Heart right ventricle (tissue), 16 donors: ENCODE measurements at places on chromosomes 7 and 10. TPM values are rescaled to one million over a fixed set of nuclear protein-coding genes. Genes with fewer than 3 reads are reported as not detected.
A peak's percentile ranks its signal among the peaks of the same experiment; 100 is the strongest.

DNA sequence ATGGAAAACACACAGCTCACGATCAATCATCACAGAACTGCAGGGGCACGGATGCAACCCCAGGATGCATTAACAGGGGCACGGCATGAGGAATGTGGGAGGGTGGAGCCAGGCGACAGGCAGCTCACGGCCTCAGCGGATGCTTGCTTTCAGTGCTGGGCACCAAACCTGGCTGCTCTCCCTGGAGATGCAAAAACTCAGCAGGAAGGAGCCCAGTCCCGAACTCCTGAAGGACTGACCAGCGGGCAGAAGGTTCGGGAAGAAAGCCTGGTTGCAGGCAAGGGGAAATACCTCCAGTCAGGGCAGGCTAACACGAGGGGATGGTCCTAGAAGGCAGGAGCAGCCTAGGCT is 66.8 kb downstream of the CHST15 start:
- H3K27ac ChIP-seq = no peak overlapping the region
- no peak overlapping the region for H3K4me3 ChIP-seq
- peaks cover 67% of the 10 kb centered on the region for H3K36me3 ChIP-seq
- H3K4me1 ChIP-seq = no peaks in the 10 kb centered on the region
- peaks cover 4% of the 10 kb centered on the region for H3K27me3 ChIP-seq
- no peak for DNase-seq

GRCh38 chr10:16845248-16845647 is 28.0 kb upstream of the RSU1 start:
- H3K27me3 ChIP-seq = no peaks in the 10 kb centered on the region
- H3K4me1 ChIP-seq = peaks cover 10% of the 10 kb centered on the region

GRCh38 chr7:86965727-86966120 is 93.7 kb downstream of the ELAPOR2 start:
- H3K27ac ChIP-seq = no peak overlapping the region
- H3K36me3 ChIP-seq = no peaks in the 10 kb centered on the region
- H3K4me3 ChIP-seq = no peak overlapping the region
- DNase-seq = no peak
- H3K27me3 ChIP-seq = no peaks in the 10 kb centered on the region

GRCh38 chr7:44764081-44764480 is 15.4 kb downstream of the ZMIZ2 start:
- no peak overlapping the region for H3K4me3 ChIP-seq
- H3K4me1 ChIP-seq = peaks cover 22% of the 10 kb centered on the region
- H3K36me3 ChIP-seq = peaks cover 43% of the 10 kb centered on the region
- H3K27me3 ChIP-seq = no peaks in the 10 kb centered on the region
- DNase-seq = no peak

GRCh38 chr10:102675666-102676533 is 31.6 kb downstream of the TRIM8 start:
- H3K4me1 ChIP-seq = peaks cover 70% of the 10 kb centered on the region
- H3K27me3 ChIP-seq = no peaks in the 10 kb centered on the region
- DNase-seq = no peak
- no peak overlapping the region for H3K4me3 ChIP-seq

DNA sequence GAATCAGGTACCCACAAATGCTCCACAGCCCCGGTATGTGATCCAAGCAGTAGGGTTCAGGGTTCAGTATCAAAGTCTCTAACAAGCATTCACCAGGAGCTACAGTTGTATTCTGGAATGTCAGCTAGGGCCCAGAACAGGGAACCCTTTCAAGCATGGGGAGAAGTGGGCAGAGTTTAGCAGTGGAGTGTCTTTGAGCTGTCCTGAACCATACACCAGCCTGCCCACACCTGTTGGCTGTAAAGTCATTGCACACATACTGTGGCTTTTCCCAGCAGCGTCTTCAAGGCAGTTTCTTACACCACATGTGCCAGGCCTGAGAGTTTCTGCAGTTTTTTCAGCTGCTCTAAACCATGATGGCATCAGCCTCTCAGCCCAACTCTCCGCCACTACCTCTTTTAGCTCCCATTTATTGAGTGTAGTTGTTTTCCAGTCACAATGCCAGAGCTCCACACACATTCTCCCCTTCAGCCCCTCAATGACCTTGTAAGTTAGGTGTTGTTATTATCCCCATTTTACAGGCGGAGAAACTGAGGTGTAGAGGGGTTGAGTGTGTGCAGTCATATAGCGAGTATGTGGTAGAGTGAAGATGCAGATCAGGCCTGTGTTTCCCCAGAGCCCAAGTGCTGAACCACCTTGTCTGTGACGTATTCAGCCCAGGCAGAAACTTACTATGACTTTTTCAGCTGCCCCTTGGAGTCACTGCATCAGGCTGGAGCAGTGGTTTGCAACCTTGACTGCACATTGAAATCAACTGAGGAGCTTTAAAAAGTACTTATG is 83.1 kb downstream of the CHN2 start:
- no peak for DNase-seq
- no peak overlapping the region for H3K27ac ChIP-seq
- no peaks in the 10 kb centered on the region for H3K36me3 ChIP-seq

DNA sequence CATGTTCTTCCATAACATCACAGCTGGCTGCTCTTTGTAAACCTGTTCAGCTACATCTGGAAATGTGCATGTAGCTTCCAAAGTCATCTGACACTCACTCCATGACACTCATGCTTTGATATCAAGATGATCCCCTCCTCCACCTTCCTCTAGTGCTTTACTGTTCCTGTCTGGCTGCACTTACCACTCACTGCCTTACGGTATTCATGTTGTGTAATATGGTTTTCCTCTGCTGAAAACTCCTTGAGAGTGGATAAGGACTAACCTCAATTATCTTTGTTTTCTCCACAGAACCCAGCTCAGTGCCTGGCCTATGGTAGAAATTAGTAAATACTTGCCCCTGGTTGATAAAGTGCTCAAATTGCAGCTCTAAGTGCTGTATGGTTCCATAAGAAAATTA is 483.9 kb downstream of the HTR7 start:
- no peak for DNase-seq
- H3K36me3 ChIP-seq = no peaks in the 10 kb centered on the region
- H3K4me1 ChIP-seq = no peaks in the 10 kb centered on the region
- H3K27ac ChIP-seq = no peak overlapping the region

DNA sequence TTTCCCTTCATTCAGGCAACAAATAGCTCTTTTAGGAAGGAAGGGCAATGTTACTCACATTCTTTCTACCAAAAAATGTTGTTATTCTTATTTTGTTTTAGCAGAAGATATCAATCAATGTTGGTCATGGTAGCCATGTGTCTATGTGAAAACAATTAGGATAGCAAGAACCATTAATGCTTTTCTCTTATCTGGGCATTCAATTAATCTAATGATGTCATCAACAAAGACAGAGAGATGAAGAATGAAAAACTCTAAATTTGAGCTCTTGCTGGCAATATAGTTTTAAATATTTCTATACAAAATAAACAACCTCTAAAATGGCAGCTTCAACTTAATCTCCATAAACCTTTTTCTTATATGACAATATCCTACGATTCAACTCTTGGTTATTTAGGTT is 353.7 kb upstream of the ANKRD30A start:
- no peak overlapping the region for H3K27ac ChIP-seq
- no peak overlapping the region for H3K4me3 ChIP-seq
- H3K27me3 ChIP-seq = no peaks in the 10 kb centered on the region
- H3K4me1 ChIP-seq = no peaks in the 10 kb centered on the region

GRCh38 chr10:31318382-31318853 is 598 bp upstream of the ZEB1 start:
- H3K27ac ChIP-seq = peak overlapping the region; percentile 96
- H3K4me1 ChIP-seq = peaks cover 25% of the 10 kb centered on the region
- no peaks in the 10 kb centered on the region for H3K27me3 ChIP-seq

GRCh38 chr7:28835800-28836199 is 122.3 kb downstream of the TRIL start:
- no peak for DNase-seq
- H3K4me1 ChIP-seq = no peaks in the 10 kb centered on the region
- no peak overlapping the region for H3K27ac ChIP-seq
- H3K36me3 ChIP-seq = no peaks in the 10 kb centered on the region
- H3K4me3 ChIP-seq = no peak overlapping the region

- H3K36me3 ChIP-seq = no peaks in the 10 kb centered on the region
- H3K4me3 ChIP-seq = peak overlapping the region; percentile 65
- H3K4me1 ChIP-seq = peaks cover 53% of the 10 kb centered on the region
- peak overlapping the region; percentile 97 for H3K27ac ChIP-seq
- no peaks in the 10 kb centered on the region for H3K27me3 ChIP-seq
Measured at GRCh38 chr10:100374200-100374655, 27.2 kb downstream of the SCD start.

GRCh38 chr7:37391791-37392672 is 56.6 kb downstream of the ELMO1 start:
- H3K4me1 ChIP-seq = peaks cover 48% of the 10 kb centered on the region
- H3K36me3 ChIP-seq = no peaks in the 10 kb centered on the region
- DNase-seq = no peak
- H3K27ac ChIP-seq = peak overlapping the region; percentile 52
- H3K4me3 ChIP-seq = no peak overlapping the region

DNA sequence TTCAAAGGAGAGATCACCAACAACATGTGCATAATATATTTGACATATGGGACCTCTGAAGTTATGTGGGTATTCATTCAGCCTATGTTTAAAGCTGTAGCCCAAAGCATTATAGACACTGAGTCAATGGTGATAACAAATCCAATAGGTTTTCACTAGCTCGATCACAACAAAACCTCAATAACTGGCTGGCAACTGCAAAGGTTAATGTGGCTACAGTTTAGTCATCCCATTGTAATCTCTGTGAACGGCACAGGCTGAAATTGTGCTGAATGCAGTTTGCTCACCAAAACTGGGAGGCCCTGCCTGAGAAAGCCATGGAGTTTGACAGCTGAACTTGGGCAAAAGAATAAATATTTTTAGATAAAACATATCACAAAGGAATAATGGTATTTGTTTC is 152.4 kb upstream of the ADO start:
- no peak overlapping the region for H3K27ac ChIP-seq

DNA sequence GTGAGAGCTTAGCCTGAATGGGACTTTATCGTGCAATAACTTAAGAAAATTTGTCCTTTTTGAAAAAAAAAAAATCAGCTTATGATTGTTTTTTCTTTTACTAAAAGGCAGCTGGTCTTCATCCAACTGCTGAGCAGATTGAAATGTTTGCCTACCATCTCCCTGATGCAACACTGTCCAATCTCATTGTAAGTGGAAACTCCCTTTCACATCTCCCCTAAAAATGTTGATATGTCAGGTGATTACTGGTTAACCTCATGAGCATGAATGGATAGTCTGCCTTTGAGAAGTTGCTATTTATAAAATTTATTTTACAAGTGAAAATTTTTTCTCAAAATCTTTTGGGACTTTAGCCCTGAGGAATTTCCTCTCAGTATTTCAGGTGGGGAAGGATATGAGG is 17.8 kb upstream of the HKDC1 start:
- no peak overlapping the region for H3K4me3 ChIP-seq
- DNase-seq = no peak
- no peaks in the 10 kb centered on the region for H3K27me3 ChIP-seq

DNA sequence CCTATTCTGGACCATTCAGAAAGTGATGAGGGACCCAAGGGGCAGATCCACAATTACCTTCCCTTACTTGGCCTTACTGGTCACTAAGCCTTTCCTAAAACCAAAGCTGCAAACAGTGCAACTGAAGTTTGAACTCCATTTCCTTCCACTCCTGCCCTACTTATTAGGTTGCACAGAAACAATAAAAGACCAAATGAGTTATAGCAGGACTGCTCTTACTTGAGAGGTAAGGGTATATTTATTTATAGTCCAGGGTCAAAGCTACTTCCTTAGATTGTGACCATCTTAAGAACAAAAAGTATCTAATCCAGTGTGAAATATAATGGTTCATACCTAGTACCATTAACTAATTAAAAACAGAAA is 27.0 kb downstream of the CDK6 start:
- H3K27me3 ChIP-seq = no peaks in the 10 kb centered on the region
- no peak for DNase-seq
- peaks cover 42% of the 10 kb centered on the region for H3K4me1 ChIP-seq
- no peaks in the 10 kb centered on the region for H3K36me3 ChIP-seq
- no peak overlapping the region for H3K4me3 ChIP-seq

GRCh38 chr10:15625261-15625660 is 94.5 kb downstream of the ITGA8 start:
- DNase-seq = no peak
- no peak overlapping the region for H3K4me3 ChIP-seq
- no peaks in the 10 kb centered on the region for H3K36me3 ChIP-seq
- H3K27me3 ChIP-seq = no peaks in the 10 kb centered on the region

DNA sequence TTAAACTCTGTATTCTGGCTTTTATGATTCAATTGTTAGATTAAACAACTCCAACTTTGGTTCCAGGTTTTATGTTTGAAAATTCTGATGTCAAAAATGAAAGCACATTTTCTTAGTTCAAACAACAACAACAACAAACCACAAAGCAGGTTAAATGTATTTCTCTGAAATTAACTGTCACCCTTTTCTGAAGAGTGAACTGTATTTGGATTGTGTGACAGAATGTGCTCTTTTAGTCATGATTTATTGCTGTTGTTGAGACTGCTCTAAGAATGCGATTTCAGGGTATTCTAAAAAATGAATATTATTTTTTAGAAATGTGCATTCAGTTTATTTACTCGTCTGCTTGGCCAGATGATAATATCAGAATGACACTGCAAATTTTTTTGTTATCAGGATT is 144.1 kb downstream of the GNAI1 start:
- H3K4me1 ChIP-seq = peaks cover 59% of the 10 kb centered on the region
- no peaks in the 10 kb centered on the region for H3K27me3 ChIP-seq
- H3K4me3 ChIP-seq = no peak overlapping the region
- H3K36me3 ChIP-seq = no peaks in the 10 kb centered on the region

GRCh38 chr7:44994877-44995554 is 5.0 kb upstream of the CCM2 start:
- no peak overlapping the region for H3K4me3 ChIP-seq
- no peaks in the 10 kb centered on the region for H3K36me3 ChIP-seq
- H3K27me3 ChIP-seq = no peaks in the 10 kb centered on the region
- H3K27ac ChIP-seq = no peak overlapping the region
- peaks cover 12% of the 10 kb centered on the region for H3K4me1 ChIP-seq

The PITRM1 gene
- total RNA-seq = 103 TPM

The SH2B2 gene
- total RNA-seq = 2.5 TPM

The NKX1-2 gene
- not detected for total RNA-seq

The TUBB8 gene
- total RNA-seq = not detected

The HABP2 gene
- not detected for total RNA-seq

The CALN1 gene
- total RNA-seq = not detected

The CCDC7 gene
- total RNA-seq = 20.9 TPM

The KLHDC10 gene
- 32.1 TPM for total RNA-seq

The SGCE gene
- 19.0 TPM for total RNA-seq

The TRPV6 gene
- total RNA-seq = not detected

The PNLIPRP3 gene
- total RNA-seq = not detected

The LRIT2 gene
- not detected for total RNA-seq

The UPK3B gene
- 2.7 TPM for total RNA-seq

The HMX2 gene
- not detected for total RNA-seq
